ENCODE measurements at places on chromosomes 5 and 9.

DNA sequence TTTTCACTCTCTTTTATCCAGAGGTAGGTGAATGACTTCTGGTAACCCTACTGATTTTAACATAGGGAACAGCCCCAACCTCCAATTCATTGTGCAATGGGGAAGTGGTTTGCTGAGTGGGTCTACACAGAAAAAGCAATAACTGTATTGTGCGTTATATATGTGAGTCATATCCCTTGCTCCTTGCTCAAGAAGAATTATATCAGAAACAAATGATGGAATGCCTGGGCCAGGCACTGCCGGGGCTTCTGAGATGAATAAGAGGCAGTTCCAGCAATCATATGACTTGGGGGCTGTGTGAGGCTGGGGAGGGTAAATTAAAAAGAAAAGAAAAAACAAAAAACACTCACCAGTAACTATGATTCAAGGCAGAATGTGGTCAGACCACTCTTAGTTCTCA lies 79.2 kb upstream of the ABCA1 start:
- DNase-seq: no peak

GRCh38 chr5:35248843-35249780 lies 18.8 kb upstream of the PRLR start:
- no peak for DNase-seq

DNA sequence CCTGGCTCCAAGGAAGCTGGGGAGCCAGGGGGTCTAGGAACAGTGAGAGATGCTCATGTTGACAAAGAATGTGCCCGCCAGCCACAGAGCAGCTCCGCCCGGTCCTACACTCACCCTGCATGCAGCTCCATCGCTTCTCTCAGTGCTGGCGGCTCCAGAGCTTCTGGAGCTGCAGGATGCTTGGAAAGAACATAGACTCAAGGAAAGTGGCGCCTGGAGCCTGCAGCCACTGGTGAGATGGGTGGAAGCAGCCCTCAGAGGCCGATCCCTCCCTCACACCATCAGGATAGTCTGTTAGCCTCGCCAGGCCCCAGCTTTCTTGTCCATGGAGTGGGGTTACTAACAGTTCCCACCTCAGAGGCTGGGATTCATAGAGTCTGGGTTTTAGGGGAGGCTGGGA lies 26.4 kb upstream of the SLC6A19 start:
- DNase-seq: no peak

- no peak for DNase-seq
Measured at GRCh38 chr5:7218141-7218540, 177.8 kb upstream of the ADCY2 start.

DNA sequence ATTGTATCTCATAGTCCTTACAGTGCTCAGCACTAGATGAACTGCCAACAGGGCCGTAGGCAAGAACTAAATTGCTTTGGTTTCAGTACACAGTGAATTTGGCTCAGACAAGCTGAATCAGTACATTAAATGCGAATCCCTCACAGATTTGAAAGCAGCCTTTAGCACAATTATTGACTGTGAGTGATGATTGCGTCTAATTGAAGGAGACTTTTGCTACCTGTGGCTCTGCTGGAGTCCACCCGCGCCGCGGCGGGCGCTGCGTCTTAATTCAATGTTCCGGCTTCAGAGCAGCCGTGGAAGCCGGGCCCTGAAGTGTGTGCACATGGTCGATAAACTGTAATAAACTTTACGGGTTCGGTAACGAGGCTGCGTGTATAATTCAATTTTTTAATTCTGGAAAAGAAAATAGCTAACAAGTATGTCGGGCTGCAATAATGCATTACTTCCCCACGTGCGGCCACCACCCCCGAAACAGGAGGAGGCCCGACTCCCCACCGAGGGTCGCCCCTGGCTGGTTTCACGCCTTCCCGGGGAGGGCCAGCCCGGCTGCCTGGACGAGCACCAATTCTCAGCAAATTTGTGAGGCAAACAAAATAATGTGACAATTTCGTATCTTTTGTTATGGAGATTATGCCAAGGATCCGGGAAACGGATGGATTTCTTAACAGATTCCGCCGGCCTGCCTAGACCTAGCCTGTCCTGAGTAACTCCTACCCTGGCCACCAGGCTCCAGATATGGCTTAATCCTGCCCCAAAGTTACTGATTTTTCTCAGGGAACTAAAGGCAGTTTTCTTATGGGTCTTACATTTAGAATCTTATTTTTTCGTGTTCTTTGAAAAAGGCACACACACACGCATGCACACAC lies 269.4 kb upstream of the IRX1 start:
- DNase-seq: no peak

DNA sequence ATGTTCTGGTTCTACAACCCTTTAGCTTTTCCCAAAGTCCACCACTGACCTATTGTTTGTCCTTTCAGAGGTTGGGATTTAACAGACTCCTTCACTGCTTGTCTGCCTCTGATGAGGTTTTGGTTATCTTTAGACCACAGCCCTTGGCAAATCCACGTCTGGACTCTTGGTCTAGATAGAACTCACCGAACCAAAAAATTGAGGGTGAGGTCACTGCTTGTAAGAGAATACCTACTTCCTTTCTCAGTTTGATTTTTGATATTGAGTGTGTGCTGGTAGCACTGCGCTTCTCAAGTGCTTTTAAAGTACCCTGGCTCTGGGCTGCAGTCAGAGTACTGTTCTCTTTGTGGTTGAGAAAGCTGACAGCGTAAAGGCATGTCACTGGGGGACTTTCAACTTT lies 61.7 kb downstream of the JMY start:
- no peak for DNase-seq

Data from activated CD4-positive, alpha-beta T cell treated with anti-CD3 and anti-CD28 coated beads, Interleukin-2, amount 10 ng/mL, durations not matched to agents 7 days and 5 days (primary cell).